ENCODE measurements at places on chromosomes 7 and 10.

- DNase-seq, result no peak
Observed at GRCh38 chr7:139034855-139035585, 822 bp downstream of the ZC3HAV1L start.

GRCh38 chr10:111297351-111297848 is 220.6 kb downstream of the ADRA2A start:
- DNase-seq, result no peak

DNA sequence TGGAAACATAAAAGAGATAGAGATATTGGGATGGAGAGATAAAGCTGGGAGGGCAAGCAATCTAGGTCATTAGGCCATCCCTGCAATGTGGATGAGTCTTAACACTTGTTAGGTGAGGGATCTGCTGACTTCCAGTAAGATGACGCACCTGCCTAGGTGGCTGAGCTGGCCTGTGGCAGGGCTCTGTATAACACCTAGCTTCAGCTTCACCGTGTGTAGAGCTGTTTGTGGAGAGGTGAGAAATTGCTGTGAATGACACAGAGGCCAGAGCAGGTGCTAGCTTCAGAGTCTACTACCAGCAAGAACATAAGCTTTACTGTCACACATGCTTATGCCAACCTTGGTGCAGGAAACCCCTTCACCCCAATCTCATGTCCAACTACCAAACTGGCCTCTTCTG is 1010.0 kb downstream of the TYW1 start:
- no peak for DNase-seq

GRCh38 chr10:110803830-110804338 is 67.8 kb upstream of the PDCD4 start:
- no peak for DNase-seq

GRCh38 chr7:101615446-101615845 is 13.7 kb downstream of the MYL10 start:
- DNase-seq, result no peak

DNA sequence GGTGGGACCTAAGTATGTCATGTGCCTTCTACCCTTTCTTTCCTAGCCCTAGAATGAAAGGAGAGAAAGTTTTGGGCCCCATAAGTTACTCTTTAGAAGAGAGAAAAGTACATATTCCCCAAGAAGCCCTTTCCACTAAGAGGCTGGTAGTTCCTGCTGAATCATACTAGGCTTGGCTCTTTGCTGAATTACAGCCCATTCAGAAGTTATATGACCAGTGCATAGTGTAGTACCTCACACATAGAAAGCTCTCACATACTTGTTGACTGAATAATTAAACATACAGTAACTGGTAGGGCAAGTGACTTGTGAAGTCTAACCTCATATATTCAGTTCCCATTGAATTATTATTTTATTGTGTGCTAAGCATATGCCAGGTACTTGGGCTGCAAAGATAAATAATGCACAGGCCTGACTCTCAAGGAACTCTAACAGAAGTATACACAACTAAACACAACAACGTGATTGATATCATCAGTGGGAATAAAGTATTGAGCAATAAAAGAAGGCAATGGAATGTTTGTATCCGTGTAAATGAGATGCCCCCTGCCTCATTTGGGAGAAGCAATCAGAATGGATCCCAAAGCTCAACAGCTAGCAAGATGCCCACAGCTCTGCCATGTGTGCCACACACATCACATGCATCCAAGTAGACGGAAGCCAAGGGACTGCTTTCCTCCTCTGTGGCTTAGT is 38.9 kb upstream of the UBN2 start:
- DNase-seq, result no peak

DNA sequence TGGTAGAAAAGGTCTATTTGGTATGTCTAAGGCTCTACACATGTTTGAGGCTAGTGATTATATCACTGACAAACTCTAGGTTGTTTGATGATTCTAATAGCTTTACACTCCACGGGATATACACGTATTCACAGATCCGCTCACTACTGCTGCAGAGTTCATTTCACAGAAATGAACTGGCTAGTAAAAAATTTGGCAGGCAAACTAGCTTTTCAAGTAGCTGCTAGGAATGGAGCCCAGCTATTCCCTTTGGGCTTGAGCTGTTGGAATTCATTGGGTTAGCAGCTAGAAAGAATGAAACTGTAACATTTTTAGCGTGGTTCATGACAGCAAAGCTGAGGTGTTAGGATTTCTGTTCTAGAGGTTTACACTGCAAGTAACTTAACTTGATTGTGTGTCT is 37.6 kb downstream of the R3HCC1L start:
- DNase-seq, result no peak

DNA sequence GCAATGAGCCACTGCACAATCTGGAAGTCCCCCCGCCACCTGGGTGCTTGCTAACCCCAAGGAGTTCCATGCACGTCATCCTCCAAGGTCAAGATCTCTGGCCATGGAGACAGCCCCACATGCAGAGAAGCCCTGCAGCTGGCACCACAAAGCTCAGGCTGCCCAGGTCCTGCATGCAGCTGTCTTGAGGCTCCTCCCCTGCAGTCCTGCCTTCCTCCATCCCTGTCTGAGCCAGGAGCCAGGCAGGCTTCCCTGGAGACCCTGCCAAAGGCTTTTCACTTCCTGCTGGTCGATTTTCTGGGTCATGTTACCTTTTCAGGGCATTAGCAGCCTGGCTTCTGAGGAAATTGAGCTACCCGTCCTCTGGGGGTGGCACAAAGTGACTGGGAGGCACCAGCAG is 12.5 kb upstream of the TMEM72 start:
- no peak for DNase-seq

DNA sequence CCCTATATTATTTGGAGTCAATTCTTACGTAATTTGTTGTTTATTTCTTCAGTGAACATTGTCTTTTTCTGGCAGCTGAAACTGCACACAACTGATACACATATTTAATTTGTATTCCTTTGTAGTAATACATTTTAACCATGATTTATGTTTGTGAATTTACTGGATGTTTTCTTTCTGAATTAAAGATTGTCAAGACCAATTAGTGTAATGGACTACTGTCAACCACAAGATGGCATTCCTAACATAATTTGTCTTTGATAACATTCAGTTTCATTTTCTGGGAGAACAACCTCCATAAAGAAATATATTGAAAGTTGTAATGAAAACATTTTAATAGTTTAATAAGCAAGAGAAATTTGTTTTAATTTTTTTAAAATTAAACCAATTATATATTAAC is 10.1 kb downstream of the THNSL1 start:
- DNase-seq, result no peak

DNA sequence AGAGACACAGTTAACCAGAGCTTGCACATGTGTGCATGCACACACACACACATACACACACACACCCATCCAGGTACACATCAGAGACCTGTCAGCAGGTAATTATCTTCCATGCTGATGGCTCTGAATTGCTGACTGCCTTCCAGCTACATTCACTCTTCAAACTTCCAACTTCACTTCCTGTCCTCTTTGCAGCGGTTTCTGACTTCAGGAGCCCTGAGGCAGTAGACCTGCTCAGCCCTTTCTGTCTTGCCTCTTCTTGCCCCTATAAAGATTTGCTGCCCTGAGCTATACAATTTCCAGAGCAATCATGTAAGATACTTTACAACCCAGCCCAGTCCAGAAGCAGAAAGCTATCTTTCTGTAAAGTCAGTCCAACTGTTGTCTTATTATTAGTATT is 310.2 kb downstream of the FGFR2 start:
- no peak for DNase-seq

GRCh38 chr7:37032258-37032601 is 307.9 kb upstream of the AOAH start:
- no peak for DNase-seq

DNA sequence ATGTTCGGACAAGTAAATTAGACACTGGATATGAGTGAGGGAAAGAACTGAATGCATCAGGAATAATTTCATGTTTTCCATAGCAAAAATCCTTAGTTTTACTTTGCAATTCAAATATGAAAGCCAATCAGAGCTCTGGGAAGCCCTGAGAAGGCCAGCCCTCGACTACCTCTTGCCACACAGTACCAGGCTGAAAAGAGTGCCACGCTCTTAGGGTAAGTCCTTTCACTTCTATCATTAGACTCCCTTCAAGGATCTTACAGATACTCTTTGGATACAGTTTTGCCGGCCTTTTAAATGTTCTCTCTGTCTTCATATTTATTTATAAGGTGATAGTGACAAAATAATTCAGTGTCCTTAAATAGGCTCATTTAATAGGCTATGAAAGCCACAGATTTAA is 1.9 kb downstream of the COBL start:
- DNase-seq, result no peak

- no peak for DNase-seq
Observed at GRCh38 chr7:32892521-32893206, 1.1 kb upstream of the KBTBD2 start.

GRCh38 chr7:156612930-156613329 is 27.6 kb upstream of the RNF32 start:
- no peak for DNase-seq

DNA sequence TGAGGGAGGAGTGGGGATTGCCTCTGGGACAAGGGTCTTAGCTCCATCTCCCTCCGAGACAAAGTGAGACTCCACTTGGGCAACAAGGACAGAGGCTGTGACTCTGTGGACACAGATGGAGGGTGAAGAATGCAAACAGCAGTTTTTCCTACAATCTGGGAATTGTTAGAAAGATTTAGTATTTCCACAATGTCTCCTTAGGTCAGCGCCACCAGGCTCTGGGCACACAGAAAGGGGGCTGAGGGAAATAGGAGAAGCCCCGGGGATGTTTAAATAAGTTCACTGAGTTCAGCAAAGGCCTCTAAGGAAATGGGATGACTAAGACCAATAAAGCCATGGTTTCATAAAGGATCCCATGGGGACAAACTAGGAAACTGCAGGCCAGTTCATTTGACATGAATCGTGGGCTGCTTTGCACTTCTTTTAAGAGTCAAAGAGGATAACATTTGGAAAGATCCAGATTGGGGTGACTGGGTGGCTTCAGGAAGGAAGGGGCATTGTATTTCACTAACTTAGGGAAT is 219.8 kb upstream of the GLI3 start:
- DNase-seq, result no peak

DNA sequence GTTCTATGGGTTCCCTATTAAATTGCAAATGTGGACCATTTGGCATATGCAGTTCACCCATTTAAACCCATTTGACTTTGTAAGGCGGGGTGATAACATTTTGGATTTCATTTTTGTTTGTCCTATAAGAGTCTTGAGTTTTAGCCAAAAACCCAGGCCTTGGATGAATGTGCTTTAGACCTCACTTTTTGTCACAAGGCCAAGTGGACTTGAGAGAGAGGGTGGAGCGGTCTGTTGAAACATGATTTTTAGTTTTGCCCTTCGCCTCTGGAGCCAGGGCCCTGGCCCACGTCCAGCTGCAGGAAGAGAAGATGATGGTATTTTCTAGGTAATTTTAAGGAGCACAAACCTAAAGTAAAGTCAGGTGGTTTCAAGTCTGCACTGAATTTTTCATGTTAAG is 260.1 kb downstream of the SLC25A13 start:
- DNase-seq, result no peak

- DNase-seq, result no peak
Observed at GRCh38 chr10:123157210-123157609, 3.0 kb downstream of the BUB3 start.

GRCh38 chr7:128860158-128861073 is 2.2 kb upstream of the ATP6V1F start:
- no peak for DNase-seq

GRCh38 chr7:93737953-93738352 is 152.6 kb downstream of the TFPI2 start:
- DNase-seq, result no peak

GRCh38 chr7:97006055-97006815 is 882 bp downstream of the DLX6 start:
- DNase-seq, result no peak

GRCh38 chr10:132746801-132747625 is 38.9 kb downstream of the NKX6-2 start:
- DNase-seq, result no peak

DNA sequence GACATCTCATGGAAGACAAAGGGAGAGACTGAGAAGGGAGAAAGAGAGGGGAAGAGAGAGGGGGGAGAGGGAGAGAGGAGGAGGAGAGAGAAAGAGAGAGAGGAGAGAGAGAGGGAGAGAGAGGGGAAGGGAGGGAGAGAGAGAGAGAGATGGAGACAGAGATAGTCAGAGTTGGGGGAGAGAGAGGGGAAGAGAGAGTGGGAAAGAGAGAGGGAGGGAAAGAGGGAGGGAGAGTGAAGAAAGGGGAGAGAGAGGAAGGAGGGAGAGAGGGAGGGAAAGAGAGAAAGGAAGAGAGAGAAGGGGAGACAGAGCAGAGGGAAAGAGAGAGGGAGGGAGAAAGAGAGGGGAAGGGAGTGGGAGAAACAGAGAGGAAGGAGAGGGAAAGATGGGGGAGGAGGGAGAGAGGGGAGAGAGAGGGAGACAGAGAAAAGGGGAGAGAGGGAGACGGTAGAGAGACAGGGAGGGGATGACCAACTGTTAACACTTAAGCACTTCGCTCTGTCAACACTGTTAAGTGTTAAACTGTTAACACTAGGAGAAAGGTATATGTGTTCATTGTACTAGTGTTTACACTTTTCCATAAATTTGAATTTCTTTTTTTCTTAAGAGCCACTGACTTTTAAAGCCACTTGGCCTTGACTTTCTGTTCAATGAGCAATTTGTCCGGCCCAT is 21.8 kb upstream of the SDK1 start:
- no peak for DNase-seq

- DNase-seq, result no peak
Observed at GRCh38 chr7:155409980-155410379, 47.9 kb upstream of the EN2 start.

GRCh38 chr7:50266635-50267386 is 37.7 kb upstream of the IKZF1 start:
- DNase-seq, result no peak

All from esophagus squamous epithelium (tissue), 5 donors.